Activated CD8-positive, alpha-beta memory T cell treated with anti-CD3 and anti-CD28 coated beads, Interleukin-2, amount 10 ng/mL, durations not matched to agents 7 days and 5 days (primary cell): ENCODE measurements at places on chromosomes 6 and 20. TPM values are rescaled to one million over a fixed set of nuclear protein-coding genes. Genes with fewer than 3 reads are reported as not detected.

GRCh38 chr20:2890742-2891141, 17.5 kb downstream of the PTPRA start:
- DNase-seq = no peak

Gene CALHM4
- not detected for total RNA-seq

- peak; percentile 51 for DNase-seq
Observed at GRCh38 chr6:90249034-90249433, 47.6 kb downstream of the BACH2 start.

DNA sequence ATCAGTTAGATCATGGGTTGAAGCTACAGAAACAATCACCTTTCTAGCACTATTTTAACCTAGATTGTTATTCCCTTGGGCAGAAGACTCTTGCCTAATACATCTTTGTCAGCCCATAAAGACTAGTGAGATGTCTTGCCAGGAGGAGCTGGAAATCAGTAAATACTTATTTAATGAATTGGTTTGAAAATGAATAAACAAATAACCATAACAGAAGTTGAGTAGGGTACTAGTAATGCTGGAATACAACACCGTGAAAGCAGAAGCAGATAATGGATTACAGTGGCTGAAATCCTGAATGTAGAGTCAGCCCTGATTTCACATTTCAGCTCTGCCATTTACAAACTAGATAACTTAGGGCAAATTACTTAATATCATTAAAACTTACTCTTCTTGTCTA, 236.1 kb downstream of the PACRG start:
- no peak for DNase-seq

GRCh38 chr6:82144852-82145340, 102.6 kb downstream of the IBTK start:
- no peak for DNase-seq
